ENCODE measurements at places on chromosomes 3 and 15.

- DNase-seq: peak; percentile 82
These were observed 130.8 kb downstream of the CPNE4 start for GRCh38 chr3:131903988-131904415.

DNA sequence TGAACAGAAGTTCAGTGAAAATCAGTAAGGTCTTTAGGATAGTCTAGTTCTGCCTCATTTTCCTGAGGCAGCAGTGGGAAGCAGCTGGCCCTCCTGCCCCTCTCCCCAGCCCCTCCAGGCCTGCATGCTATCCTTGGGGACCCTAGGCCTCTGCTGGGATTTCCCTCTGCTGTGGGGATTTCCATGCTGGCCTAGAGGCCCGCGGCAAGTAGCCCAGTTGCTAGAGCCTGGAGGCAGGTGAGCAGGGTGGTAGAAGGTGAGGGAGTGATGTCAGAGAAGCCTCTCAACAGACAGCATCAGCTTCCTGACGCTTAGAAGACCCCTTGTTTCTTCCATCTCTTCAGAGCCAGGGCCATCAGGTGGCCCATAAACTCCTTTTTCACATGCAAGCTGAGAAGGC, 305.8 kb upstream of the THBS1 start:
- DNase-seq: no peak

- no peak for DNase-seq
These were observed 1.3 kb downstream of the NGLY1 start for GRCh38 chr3:25781758-25782594.

DNA sequence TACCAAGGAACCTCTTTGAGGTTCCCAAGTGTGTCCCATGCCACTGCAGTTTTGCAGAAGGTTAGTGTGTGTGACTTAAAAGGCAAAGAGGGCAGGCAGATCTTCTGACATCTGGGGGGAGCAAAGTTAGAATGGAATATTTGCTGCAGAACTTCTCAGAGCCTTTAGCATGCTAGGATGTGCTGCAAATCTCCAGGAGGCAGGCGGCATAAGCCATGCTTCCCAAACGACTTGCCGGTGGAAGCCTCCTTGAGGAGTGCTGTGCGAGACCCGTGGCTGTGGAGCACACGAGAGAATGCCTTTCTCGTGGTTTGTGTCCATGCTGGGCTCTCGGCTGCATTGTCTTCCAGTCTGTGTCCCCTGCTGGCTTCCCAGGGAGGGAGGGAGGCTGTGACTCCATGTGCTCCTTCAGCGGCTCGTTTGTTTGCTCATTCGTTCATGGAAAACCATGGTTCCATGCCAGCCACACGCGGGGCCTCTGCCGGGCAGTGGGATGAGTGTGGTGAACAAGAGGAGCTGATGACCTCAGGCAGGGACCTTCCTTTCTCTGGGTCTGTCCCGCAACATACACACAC, 13.8 kb downstream of the HDAC11 start:
- DNase-seq: no peak

GRCh38 chr3:157131861-157132260, 28.1 kb downstream of the CCNL1 start:
- DNase-seq: no peak

- peak; percentile 32 for DNase-seq
These were observed 43.7 kb downstream of the PCSK6 start for GRCh38 chr15:101445562-101446517.

- DNase-seq: no peak
These were observed 479 bp upstream of the PLD1 start for GRCh38 chr3:171810629-171811294.

- DNase-seq: peak; percentile 71
These were observed 374.3 kb upstream of the TGFBR2 start for GRCh38 chr3:30232142-30232541.

DNA sequence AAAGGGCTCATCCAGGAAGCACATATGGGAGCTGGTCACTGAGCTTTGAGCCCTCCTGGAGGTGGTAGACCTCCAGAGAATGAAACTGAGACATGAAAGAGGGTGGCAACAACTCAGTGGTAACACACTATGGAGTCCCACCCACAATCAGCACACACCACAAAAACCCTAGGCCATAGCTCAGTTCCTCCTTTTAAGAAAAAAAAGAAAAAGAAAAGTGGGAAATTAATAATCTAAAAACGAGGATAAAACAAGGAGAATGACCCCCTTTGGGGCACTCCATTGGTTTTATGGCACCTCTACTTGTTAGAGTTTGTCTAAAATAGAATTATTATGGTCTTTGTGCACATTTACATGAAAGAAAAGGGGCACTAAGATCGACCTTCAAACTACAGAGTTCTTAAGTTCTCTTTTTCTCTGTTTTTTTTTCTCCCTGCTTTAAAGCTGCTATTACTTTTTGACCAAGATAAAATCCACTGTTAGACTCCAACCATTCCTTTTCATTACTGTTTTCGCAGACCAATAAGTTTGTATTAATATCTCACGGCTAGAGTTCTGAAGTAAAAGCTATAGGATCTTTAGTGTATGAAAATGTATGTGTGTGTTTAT, 40.2 kb upstream of the ZBTB20 start:
- DNase-seq: no peak

DNA sequence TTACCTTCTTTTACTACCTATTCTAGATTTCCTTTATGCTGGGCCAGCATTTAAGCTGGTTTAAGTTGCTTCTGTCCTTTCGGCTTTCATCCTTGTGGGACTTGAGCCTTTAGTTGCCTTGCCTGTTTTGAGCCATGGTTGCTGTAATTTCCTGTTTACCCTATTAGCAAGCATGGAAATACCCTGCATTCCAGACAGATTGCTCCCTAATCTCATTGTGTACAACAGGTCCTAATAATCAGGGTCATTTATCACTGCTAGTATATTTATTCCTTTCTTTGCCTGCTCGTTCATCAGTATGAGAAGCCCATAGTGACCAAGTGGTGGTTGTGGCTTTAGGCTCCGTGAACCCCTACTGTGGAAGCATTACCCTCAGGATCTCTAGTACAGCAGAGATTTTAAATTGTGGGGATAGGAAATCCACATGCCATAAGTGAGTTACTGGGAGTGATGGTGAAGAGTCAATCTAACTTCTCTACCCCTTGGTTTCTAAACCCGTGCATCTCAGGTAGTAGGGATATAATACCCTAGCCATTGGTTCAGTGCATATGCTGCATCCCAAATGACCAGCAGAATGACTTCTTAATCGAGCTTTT, 31.9 kb downstream of the NCK1 start:
- no peak for DNase-seq

- DNase-seq: peak; percentile 78
These were observed 42.7 kb downstream of the EIF2AK4 start for GRCh38 chr15:39976291-39977274.

DNA sequence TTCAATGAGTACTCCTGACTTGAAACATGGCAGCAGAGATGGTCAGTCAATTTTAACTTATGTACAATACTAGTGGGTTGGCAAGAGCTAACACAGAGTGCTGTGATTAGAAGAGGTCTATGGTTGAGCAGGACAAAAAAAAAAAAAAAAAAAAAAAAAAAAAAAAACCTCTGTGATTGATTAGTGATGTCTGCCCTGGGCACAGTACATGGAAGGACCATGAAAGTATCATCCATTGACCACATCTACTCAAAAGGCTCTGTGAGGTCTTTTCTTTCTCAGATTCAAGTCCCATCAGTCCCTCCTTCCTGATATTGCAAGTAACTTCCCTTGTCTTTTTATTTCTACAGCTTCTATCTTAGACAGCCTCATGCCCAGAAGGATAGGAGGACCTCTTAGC, 59.6 kb downstream of the NTRK3 start:
- no peak for DNase-seq

DNA sequence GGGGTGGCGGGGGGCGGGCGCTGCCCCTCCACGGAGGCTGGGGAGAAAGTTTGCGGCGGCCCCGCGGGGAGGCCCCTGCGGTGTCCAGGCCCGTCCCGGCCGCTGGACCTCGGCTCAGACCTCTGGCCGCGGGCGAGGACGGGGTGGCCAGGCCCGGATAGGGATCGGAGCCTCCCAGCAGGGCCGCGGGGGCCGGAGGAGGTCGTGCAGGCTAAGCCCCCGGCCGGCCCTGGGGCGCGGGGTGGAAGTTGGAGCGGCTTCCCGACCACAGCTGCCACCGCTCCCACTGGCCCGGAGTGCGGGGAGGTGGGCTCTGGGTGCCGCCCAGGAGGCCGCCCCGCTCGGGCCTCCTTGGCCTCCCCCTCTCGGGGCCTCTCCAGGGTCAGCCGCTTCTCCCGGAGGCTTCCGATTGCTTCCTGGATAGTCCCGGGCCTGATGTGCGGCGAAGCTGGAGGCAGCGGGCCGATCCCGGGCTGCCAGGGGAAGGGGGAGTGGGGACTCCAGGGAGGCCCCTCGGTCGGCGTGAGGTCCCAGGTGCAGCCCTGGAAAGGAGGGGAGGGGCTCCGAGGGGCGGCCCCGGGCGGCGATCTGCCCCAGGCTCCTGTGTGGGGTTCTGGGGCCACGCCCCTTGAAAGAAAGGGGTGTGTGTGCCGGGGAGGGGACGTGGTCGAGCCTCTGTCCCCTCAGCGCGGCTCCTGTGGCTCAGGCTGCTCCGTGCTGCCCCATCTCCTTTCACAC, 907 bp downstream of the PLXNA1 start:
- DNase-seq: peak; percentile 54

DNA sequence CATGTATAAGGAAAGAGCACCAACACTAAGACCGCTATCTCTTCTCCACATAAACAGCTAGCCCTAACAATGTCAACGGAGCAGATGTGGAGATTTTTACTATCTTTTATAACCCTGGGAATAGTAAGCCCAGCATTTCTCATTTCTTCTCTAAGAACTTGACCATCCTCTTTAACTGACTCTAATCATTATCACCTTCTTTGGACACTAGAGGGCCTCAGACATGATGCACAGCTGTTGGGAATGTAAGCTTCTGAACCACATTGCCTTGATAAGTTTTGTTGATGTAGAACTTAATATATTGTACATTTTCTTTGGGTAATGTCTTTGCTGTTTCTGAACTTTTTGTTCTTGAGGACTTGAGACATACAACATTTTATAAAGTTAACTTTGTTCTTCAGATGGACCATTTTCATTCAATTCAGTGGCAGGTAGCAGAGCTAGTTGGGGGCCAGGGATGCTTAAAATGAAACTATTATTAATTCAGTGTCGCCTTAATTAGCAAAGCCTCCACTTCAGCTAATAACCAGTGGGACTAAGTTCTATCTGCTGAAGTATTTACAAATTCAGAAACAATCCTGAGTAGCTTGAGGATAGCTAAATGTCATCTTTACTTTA, 9.6 kb upstream of the TAGLN3 start:
- DNase-seq: peak; percentile 74

DNA sequence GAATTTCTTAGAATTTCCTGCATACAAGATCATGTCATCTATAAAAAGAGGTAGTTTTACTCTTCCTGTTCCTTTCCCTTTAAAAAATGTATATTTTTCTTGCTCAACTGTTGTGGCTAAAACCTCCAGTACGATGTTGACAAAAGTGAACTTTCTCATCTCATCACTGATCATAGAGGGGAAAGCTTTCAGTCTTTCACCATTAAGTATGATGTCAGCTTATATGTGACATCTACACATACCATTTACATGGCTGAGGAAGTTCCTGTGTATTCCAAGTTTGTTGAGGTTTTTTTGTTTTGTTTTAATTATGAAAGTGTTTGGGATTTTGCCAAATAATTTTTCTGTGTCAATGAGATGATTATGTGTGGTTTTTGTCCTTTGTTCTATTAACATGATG, 173.6 kb downstream of the PLD1 start:
- DNase-seq: no peak

DNA sequence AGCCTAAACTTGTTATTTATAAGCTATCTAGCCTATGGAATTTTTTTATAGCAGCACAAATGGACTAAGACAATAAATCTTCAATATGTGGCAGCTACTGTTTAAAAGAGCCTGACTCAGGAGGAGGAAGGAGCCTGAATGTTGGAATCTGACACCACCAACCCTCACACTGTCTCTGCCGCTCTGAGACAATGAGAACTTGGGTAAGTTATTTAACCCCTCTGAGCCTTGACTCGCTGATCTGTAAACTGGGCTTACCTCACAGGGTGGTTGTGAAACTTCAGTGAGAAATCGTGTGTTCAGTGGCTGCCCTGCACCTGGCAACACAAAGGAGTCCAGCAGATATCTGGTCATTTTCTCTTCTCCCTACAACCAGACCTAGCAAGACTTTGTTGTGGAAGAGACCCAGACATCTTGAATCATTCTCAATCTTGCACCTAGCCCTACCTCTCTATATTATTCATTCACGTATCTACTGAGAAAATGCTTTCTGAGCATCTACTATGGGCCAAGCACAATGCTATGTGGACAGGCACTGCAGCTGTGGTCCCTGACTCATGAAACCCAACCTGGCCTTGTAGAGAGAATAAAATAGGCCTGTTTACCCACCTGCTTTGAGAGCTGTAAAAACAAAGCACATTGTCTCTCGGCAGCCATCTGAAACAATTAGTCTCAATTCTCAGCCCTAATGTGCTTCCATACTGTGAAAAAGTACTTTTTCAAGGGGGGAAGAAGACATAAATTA, 81.9 kb upstream of the SLC25A36 start:
- DNase-seq: peak; percentile 83

GRCh38 chr3:42876940-42877720, 1.5 kb upstream of the CYP8B1 start:
- DNase-seq: no peak

- no peak for DNase-seq
These were observed 7.0 kb downstream of the SNAP23 start for GRCh38 chr15:42502477-42502876.

DNA sequence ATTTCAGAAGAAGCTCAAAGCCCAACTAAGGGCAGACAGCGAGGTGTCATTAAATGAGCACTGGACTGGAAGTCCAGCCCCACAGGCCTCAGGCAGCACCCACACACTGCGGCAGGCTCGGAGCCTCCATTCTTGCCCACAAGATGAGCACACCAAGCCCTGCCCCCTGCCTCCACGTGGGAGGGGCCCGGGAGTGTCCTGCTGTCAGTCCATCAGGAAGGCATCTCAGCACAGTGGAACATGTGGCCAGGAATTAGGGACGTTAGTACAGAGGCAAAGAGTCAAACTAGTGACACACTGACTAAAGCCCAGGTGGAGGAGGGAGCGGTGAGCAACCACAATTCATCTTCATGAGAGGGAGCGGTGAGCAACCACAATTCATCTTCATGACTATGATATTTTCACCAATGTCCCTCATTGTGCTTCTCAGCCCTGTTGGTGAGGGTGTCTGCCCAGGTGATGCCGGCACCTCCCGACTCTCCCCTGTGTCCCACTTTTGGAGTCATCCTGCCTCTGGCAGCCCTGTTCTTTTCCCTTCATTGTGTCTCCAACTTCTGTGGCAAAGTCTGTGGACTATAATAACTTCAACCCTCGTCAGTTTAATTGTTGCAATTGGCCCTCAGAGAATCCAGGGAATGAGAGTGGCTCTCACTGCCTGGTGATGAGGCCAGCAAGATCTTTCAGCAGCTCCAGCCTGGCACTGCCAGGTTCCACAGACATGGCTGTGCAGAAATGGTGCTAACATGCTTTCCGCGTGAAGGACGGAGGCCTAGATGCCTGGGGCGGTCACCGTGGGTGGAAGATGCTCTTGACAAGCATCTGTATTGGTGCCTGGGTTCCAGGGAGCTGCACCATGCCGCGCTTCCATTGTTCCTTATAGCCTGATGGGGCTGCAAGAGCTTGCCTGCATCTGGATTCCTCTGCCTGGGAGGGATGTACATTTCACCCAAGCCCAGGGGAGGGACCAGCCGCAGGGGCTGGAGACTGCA, 23.1 kb upstream of the SKOR1 start:
- no peak for DNase-seq

- DNase-seq: no peak
These were observed 36.1 kb upstream of the ZPLD1 start for GRCh38 chr3:102398666-102399065.

GRCh38 chr3:185397676-185398075, 34.7 kb downstream of the MAP3K13 start:
- peak; percentile 5 for DNase-seq
